Cortex of kidney (tissue), 1 donor: ENCODE measurements at places on chromosomes 13 and 19.

DNA sequence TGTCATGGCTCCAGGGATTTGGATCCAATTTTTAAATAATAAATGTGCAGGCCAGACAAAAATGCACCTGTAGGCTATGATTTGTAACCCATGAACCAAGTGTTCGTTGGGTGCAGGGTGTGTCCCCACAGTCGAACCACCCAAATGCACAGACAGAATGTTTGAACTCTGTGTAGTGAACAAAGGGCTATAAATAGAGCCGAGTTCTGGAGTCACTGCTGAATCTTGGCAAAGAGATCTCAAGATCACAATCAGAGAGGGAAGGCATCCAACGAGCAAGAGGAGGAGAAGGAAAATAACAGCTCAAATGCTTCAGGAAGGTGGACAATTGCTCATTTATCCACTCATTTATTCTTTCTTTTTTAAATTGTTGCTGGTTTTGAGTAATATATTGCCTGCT is 547.9 kb downstream of the FGF9 start:
- DNase-seq, result no peak

- no peak for DNase-seq
Observed at GRCh38 chr19:9883231-9883758, 48.2 kb downstream of the PIN1 start.

GRCh38 chr13:28022848-28023518 is 34.5 kb upstream of the URAD start:
- no peak for DNase-seq

GRCh38 chr13:110305949-110306339 is 1.0 kb downstream of the COL4A1 start:
- DNase-seq, result no peak

DNA sequence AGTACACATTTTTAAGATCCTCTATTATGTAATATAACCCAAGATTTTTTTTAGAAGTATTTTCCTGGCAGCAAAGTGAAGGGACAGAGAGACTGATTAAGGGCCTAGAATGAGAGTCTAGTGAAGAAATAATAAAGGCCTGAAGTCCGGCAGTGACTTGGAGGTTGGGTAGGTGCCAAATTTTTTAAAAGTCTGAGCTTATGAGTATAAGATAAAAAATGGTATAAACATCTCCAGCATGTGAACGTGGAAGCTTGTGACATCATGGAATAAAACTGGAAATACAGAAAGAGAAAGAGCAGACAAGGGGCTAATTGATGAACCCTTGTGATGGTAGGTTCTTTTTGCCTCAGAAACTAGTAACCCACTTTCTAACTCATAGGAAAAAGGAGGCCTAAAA is 174.6 kb downstream of the SUCLA2 start:
- no peak for DNase-seq

- no peak for DNase-seq
Observed at GRCh38 chr13:41457589-41458186, 338 bp downstream of the RGCC start.

DNA sequence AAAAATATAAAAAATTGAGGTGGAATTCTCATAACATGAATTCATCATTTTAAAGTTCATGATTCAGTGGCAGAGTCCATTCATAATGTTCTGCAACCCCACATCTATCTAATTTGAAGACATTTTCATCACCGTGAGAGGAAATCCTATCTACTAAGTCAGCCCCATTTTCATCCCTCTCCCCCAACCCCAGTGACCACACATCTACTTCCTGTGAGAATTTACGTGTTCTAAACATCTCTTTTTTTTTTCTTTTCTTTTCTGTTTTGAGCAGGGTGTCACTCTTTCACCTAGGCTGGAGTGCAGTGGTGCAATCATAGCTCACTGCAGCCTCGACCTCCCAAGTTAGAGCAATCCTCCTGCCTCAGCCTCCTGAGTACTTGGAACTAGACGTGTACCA is 17.5 kb downstream of the ATCAY start:
- DNase-seq, result no peak

GRCh38 chr19:21970466-21970865 is 40.3 kb downstream of the ZNF208 start:
- no peak for DNase-seq

DNA sequence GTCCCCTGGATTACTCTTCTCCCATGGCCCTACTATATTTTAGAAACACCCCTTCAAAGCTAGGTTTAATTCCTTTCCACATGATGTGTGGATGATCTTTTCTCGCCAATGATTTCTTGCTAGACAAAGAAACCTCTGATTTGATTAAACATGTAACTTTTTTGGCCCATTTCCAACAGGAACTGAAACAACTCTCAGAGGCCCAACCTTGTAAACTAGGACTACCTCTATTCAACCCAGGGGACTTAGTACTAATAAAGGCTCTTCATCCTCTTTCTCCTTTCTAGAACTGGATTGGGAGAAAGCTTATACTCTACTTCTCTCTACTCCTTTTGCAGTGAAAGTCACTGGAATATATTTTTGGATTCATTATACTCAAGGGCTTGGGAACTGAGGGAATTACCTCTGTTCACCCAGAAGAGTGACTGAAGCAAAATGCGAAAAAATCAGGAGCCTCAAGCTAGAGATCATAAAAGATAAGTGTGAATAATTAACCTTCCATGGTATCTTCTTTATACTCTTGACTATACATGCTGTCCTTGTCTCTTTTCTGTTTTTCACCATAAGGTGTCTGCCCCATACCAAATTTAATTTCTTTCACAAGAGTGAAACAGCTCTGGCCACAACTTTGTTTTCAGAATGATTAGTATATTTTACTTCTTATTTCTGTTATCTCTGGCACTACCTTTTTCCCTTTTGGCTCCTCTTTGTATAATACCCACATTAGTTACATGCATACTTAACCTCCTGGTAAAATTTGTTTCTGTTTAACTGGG is 977.6 kb downstream of the SLITRK5 start:
- DNase-seq, result no peak

GRCh38 chr13:28237944-28238343 is 99.6 kb downstream of the PAN3 start:
- DNase-seq, result no peak

- no peak for DNase-seq
Observed at GRCh38 chr19:10256551-10256950, 4.5 kb downstream of the MRPL4 start.

- DNase-seq, result no peak
Observed at GRCh38 chr13:93959796-93960533, 519.5 kb downstream of the DCT start.

DNA sequence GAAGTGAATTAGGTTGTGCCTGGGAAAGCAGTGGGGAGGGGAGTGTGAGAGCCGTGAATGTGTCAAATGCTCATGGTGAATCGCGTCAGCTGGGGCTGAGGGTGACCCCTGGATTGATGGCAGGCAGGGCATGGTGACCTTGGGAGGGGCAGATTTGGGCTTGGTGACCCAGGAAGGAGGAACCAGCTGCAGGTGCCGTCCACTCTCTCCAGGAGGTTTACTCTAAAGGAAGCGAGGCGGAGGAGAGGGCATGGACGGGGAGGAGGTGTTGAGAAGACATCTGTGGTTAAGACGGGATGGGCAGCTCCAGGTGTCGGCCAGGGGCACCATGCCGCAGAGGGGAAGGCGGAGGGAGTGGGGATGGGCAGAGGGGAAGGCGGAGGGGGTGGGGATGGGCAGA is 28.7 kb downstream of the TMEM255B start:
- no peak for DNase-seq

GRCh38 chr19:32890326-32890725 is 20.8 kb upstream of the SLC7A9 start:
- DNase-seq, result no peak

GRCh38 chr13:39099231-39099630 is 61.0 kb downstream of the NHLRC3 start:
- DNase-seq, result no peak

DNA sequence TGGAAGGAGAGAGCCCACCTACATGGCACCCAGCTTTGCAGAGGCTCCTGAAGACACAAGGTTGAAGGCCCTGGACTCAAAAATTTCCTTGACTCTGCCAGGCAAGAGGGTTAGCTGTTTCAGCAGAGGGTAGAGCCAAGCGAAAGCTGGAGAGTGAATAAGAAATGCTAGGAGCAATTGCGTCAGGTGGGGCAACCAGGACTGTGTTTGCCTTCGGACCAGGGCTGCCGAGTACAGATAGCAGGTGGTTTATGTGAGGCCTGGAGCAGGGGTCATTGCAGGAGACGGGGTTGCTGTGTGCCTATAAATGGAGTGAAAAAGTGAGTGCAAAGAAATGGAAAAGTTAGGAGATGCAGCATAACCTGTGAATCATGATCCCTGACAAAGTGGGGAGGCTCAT is 59.1 kb downstream of the IRS2 start:
- DNase-seq, result no peak

- DNase-seq, result no peak
Observed at GRCh38 chr19:29259153-29259552, 46.2 kb upstream of the UQCRFS1 start.

GRCh38 chr13:94656766-94657165 is 55.1 kb downstream of the GPR180 start:
- no peak for DNase-seq

DNA sequence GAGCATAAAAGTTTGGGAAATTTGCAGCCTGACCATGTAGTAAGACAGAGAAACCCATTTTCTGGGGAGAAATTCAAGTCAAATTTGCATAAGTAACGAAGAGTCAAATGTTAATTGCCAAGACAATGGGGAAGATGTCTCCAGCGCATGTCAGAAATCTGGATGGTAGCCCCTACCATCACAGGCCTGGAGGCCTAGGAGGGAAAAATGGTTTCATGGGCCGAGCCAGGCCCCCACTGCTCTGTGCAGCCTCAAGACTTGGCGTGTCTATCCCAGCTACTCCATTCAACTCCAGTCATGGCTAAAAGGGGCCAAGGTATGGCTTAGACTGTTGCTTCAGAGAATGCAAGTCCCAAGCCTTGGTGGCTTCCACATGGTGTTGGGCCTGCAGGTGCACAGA is 269.8 kb downstream of the RFC3 start:
- DNase-seq, result no peak

- DNase-seq, result no peak
Observed at GRCh38 chr19:3321696-3322095, 44.7 kb upstream of the NFIC start.

DNA sequence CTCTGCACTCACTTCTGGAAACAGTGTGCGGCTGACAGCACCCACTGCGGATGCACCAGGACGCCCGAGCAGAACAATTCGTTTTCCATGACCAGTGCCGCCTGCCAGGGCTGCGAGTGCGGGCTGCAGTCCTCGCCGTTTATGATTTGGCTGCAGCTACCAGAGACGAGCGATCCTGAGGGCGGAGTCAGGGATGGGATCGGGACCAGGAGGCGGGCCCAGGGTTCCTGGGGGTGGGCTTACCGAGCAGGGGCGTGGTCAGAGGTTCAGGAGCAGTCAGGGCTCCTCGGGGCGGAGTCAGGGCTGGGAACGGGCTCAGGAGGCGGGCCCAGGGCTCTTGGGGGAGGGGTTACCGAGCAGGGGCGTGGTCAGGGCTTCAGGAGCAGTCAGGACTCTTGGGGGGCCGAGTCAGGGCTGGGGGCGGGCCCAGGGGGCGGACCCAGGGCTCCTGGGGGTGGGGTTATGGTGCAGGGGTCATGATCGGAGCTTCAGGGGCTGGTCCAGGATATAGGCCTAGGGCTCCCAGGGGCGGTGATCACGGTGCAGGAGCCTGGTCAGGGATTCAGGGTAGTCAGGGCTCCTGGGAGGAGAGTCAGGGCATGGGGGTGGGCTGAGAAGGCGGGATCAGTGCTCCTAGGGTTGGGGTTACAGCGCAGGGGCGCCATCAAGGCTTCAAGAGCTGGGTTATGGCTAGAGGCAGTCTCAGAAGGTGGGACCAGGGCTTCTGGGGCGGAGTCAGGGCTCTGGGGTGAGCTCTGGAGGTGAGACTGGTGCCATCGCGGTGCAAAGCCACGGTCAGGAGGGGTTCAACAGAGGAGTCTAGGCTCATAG is 1.7 kb downstream of the KLK4 start:
- no peak for DNase-seq

DNA sequence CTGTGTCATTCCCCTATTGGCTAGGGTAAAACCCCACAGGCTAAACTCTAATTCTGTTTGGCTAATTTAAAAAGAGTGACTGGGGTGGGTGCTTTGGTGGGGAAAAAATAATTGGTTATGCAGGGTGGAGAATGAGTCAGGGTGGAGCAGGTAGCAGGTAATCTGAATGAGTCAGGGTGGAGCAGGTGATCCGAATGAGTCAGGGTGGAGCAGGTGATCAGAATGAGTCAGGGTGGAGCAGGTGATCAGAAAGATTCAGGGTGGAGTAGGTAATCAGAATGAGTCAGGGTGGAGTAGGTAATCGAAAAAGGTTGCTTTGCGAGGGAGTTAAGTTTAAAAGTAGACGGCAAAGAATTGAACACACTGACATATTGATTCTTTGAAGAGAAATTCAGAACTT is 1218.8 kb upstream of the ATXN8OS start:
- no peak for DNase-seq

GRCh38 chr13:100714478-100714877 is 39.9 kb upstream of the TMTC4 start:
- DNase-seq, result no peak

- DNase-seq, result no peak
Observed at GRCh38 chr19:55675661-55676354, 782 bp downstream of the EPN1 start.

- DNase-seq, result no peak
Observed at GRCh38 chr19:21432590-21432989, 35.7 kb downstream of the ZNF493 start.

DNA sequence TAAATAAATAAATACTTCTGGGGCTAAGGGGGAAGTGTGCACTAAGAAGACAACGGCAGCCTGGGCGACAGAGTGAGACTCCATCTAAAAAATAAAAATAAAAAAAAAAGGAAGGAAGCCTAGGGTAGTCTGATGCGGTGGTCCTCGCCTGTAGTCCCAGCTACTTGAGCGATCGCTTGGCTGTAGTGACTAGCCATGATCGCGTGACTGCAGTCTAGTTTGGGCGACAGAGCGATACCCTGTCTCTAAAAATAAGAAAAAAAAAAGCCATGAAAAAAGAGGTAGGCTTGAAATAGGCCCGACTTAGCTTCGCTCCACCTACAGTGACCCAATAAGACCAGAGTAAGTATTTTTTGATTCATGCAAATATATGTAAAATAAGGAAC is 661 bp upstream of the BABAM1 start:
- no peak for DNase-seq

GRCh38 chr13:95254339-95254738 is 46.9 kb downstream of the ABCC4 start:
- DNase-seq, result no peak

DNA sequence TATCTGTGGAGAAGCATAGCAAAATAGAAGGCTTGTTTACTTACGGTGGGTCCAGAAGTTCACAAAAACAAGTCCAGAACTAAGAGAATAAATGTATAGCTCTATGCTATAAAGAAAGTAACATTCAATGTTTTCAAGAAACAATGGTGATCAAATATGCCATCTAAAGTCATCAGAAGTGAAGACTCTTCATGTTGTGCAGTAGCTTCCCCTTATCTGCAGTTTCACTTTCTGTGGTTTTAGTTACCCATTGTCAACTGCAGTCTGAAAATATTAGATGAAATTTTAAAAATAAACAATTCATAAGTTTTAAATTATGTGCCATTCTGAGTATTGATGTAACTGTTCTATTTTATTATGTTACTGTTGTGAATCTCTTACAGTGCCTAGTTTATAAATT is 72.5 kb downstream of the EDNRB start:
- no peak for DNase-seq

GRCh38 chr13:20624213-20624612 is 57.3 kb downstream of the IFT88 start:
- no peak for DNase-seq

- no peak for DNase-seq
Observed at GRCh38 chr19:30222992-30223865, 149.0 kb upstream of the ZNF536 start.

- DNase-seq, result no peak
Observed at GRCh38 chr19:47609906-47610894, 1.3 kb downstream of the BICRA start.
